Fibroblast of skin of back (primary cell): ENCODE measurements at places on chromosomes 5 and 9.

- peak; percentile 68 for DNase-seq
Measured at GRCh38 chr9:111298731-111299598, 31.1 kb downstream of the OR2K2 start.

- DNase-seq = peak; percentile 24
Measured at GRCh38 chr9:83154821-83155220, 91.9 kb upstream of the RASEF start.

DNA sequence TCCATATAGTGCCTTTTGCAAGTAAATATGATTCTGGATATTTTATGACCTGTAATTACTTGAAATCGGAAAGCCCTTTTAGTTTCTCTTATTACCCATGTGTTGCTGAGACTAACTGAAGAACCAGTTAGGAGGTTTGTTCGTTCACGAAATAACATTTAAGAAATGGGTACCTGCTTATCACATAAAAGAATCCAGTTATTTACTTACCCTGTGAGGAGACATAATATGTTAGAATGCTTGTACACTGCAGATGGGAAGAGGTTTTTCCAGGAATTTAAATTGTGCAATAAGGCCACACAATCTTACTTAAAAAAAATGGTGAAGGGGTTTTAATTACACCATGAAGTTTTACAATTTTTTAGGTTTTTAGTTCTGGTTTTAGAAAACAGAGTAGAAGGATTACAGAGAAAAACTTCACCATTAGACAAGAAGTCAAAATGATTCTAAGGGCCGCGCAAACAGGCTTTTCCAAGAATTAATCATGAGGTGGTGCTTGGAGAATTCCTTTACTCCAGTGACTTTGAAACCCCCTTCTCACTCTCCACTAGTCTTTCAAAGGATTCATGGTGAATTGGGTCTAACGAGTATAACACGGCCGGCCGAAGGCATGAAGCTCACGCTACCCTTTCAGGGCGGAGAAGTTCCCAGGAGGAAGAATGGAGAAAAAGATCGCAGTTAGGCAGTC is 1.1 kb upstream of the PTGER4 start:
- DNase-seq = no peak

DNA sequence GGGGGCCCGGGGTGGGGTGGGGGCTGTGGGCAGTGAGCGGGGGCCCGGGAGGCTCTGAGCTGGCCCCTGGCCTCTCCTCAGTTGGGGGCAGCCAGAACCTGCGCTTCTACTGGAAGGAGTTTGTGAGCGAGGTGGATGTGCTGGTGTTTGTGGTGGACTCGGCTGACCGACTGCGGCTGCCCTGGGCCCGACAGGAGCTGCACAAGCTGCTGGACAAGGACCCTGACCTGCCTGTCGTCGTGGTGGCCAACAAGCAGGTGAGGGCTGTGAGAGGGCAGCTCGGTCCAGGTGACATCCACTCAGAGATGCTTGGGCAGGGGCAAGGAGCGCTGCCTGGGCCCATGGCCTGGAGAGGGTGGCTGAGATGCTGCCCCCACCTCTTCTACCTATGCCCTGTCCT is 3.4 kb downstream of the ARL10 start:
- no peak for DNase-seq

GRCh38 chr5:172101547-172102217 is 86.3 kb downstream of the STK10 start:
- no peak for DNase-seq

GRCh38 chr9:26471261-26471660 is 421.3 kb downstream of the CAAP1 start:
- DNase-seq = no peak

GRCh38 chr9:130142641-130143040 is 29.6 kb upstream of the NCS1 start:
- no peak for DNase-seq

DNA sequence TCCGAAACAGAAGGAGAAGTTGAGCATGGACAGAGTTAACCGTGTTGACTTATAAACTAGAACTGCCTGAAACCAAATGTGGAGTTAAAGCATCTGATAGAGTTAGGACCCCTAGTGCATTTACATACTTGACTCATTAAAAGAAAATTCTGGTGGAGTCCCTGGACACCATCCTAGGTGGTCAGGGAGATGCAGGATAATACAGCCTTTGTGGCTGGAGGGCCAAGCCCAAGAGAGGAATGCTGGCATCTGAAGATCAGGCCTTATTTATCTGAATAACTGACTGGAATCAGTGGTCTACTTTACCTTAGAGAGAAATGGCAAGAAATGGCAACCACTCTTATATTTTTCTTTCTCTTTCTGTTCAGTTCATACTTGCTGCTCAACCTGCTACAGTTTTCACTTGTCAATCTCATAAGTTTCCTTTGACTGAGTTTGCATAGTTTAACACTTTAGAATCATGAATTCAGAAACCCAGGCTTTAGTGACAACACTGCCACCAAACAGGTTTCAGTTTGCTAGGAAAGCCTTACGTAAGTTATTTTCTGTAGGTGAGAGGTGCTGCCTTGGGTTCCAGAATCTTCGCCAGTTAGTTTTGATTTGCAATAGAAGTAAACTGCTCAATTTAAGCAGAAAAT is 10.2 kb downstream of the CMYA5 start:
- no peak for DNase-seq

- DNase-seq = no peak
Measured at GRCh38 chr9:99726758-99727157, 94.9 kb upstream of the NR4A3 start.
